ENCODE measurements at places on chromosomes 3 and 15.
A peak's percentile ranks its signal among the peaks of the same experiment; 100 is the strongest.

- DNase-seq, result no peak
Observed at GRCh38 chr15:63809452-63809851, 24.3 kb downstream of the HERC1 start.

DNA sequence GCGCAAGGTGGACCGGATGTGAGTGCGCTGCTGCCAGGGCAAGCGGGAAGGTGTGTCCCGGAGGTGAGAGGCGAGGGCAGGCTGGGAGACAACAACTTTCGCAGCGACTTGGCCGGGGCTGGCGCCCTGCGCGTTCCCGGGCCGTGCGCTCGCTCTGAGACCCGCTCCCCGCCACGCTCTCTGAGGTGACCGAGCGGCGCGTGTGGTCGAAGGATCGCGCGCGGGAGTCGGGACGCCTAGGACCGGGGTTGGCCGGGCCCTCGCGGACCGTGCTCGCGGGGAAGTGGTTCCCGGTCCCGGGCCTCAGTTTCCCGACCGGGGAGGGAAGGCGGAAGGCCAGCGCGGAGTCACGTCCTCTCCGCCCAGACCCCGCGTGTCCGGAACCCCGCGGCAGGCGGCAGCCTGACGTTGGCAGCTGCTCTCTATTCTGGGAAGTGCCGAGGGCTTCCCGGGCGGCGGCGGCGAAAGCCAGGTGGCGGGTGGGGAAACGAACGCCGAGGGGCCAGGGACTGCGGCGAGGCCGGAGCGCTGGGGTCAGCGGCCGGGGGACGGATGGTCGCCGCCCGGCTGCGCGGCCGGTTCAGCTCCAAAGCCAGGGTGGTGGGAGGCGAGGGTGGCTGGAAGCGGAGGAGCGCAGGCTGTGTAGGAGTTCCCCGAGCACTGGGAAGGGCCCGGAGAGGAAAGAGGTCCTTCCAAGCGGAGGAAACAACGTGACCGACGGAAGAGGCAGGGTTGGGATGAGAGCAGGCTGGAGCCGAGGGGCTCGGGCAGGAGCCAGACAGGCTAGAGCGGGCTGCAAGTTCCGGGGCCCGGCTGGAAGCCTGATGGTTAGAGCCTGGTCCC lies 1.0 kb upstream of the IGF2BP2 start:
- no peak for DNase-seq

DNA sequence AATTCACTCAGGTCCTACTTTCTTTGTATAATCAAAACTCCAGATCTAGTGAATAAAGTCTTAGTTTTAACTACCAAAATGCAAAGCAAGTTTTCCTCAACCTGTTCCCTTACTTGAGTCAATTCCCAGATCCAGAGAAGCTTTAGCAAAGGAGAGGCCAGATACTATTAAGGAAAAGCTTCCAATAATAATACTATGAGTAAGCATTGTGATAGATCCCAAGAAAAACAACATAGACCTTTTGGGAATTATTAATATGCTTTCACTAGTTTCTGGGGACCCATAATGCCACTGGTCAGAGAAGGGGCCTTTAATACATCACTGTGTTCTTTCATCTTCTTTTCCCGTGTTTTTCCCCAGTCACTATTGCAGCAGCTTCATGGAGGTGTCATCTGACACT lies 339.9 kb upstream of the CDIN1 start:
- no peak for DNase-seq

DNA sequence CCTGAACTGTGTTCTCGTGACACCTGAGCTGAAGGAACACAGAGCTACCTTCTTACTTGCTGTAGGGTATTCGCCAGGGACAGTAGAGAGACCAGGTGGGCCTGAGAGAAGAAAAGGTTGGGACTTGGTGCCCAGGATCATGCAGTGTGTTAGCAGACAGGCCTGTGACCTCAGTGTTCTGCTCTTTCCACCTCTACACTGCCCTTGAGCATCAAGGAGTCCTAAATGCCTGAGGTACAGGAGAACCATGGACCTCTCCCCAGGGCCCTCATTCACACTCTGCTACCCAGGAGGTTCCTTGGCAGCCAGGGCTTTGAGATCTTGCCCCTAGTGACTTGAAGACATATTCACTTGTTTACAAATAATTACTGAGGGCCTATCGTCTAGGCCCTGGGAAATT lies 22.2 kb upstream of the JMJD7 start:
- no peak for DNase-seq

GRCh38 chr3:126573492-126574117 lies 14.9 kb upstream of the C3orf22 start:
- no peak for DNase-seq

- DNase-seq, result peak; percentile 4
Observed at GRCh38 chr15:60179786-60180391, 175.8 kb downstream of the FOXB1 start.

DNA sequence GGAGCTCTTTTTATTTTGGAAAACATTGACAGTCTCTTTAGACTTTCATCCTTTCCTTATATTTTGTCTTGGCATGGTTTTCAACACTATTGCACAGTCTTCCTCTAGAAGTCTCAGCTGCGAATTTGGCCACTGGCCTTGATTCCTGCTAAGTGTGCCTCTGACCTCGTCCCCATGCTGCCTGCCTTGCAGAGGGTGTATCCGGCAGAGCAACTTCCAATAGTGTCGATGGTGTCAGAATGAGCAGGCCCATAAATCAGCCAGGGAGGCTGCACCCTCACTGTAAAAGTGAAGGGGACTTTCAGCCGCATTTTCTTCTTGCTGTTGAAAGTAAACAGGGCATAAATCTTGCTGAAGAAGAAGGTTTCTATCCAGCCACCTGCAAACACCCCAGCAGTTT lies 336.7 kb upstream of the TRIM42 start:
- DNase-seq, result no peak

GRCh38 chr3:190017521-190018288 lies 103.0 kb downstream of the P3H2 start:
- DNase-seq, result no peak

GRCh38 chr3:121835465-121835801 lies 424 bp downstream of the EAF2 start:
- DNase-seq, result no peak
